Activated CD8-positive, alpha-beta T cell treated with anti-CD3 and anti-CD28 coated beads for 36 hours (primary cell): ENCODE measurements at places on chromosomes 5 and 9.

DNA sequence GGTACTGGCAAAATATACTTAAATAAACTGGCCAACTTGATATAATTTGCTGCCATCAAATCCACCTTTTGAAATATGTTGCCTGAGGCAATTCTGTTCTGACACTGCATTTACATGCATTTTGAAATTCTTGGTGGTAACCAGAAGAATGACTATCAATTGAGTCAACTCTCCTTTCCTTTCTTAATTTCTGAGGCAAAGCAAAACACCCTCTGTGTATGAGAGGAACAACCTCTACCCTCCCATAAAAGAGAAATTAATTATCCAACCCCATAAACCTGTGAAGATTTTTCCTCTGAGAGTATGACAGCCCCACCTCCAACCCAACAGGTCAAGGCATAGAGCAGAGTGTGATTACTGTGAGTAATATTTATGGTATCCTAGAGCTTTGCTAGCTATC is 286.8 kb downstream of the NR2F1-AS1 start:
- DNase-seq = no peak

DNA sequence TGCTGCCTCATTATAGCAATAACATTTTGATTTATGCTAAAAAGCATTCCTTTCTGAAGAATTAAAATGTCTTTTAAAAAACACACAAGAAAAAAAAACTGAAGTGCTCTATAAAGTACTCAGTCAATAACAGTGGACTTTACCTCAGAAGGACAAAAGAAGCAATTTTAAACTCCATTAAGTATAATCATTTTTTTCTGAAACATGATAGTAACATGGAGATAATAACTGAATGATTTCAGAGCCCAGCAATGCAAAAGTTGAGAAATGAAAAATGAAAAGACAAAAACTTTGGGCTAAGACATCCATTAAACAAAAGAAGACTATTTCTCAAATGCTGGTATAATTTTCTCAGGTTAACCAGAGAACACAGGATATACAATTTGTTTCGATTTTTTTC is 78.7 kb downstream of the RFX3 start:
- DNase-seq = no peak

- peak; percentile 27 for DNase-seq
These were observed 603 bp downstream of the PPIP5K2 start for GRCh38 chr5:103120607-103121200.

- DNase-seq = peak; percentile 55
These were observed 63.7 kb upstream of the PPP2CA start for GRCh38 chr5:134289509-134290113.

DNA sequence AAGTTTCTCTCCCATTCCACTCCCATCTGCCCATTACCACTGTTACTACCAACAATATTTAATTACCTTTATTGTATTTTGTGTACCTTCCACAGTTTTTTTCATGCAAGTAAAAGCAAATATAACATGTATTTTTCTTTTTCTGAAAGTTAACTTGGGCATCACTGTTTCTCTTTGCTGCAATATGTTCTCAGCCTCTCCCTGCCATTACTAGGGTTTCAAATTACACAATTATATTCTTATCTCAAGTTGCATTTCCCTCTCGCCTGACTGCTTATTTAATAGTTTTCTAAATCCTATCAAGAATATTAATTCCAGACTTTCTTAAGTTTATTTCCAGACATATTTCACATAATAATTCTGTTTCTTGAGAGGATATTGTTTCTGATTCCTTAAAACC is 46.9 kb upstream of the GAS1 start:
- no peak for DNase-seq

DNA sequence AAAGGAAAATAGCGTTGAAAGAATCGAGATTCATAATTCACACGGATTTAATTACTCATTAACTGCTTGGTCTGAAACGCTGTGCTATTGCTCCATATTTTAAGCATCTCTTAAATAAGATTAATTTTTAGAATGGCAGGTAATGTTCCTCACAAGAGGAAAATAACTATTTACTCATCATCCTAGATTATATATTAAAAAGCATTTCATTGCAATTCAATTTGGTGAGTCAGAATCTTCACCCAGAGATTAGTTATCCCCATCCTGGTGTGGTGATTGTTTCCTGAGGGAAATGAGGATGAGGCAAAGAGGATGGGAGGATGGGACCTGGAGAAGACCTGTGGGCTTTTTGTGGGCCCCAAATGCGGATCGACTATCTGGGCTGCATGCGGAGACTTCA is 145.5 kb upstream of the MAP1B start:
- no peak for DNase-seq

DNA sequence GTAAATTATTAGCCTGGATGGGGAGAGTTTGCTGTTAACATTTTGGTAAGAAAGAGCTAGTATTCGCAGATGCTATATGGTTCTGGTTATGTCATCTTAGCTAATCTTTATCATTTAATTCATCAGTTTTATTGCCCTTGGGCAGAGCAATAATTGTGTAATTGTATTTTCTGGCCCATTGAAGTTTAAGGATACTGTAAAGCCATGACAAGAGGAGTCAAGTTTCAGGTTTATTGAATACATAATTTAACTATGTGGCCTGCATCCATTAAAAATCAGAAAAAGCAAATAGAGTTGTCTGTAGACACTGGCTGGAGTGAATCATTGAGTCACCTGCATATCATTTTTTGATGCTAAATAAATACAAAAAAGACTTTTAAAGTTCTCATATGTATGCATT is 255.8 kb downstream of the PRELID2 start:
- DNase-seq = no peak

GRCh38 chr9:121700832-121701419 is 49.5 kb downstream of the DAB2IP start:
- DNase-seq = no peak

- no peak for DNase-seq
These were observed 139.4 kb downstream of the GAPVD1 start for GRCh38 chr9:125400725-125401716.

DNA sequence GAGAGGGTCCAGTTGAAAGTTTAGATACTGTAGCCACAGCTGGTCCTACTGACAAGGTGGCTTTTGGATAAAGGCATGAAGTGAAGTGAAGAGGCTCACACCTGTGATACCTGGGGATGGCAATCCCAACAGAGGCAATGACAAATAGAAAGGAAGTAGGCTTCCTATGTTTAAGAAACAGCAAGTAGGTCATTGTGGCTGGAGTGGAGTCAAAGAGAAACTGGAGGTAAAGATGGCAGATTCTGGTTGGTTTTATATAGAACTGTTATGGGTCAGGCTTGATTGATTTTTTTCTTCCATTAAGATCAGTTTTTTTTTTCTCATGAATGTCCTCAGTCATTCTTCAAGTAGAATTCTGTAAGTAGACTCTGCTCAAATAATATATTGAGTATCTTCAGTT is 79.5 kb downstream of the ANXA1 start:
- DNase-seq = no peak

- no peak for DNase-seq
These were observed 54.7 kb downstream of the PPIC start for GRCh38 chr5:122981846-122982245.

- no peak for DNase-seq
These were observed 42.2 kb upstream of the UGT3A2 start for GRCh38 chr5:36108758-36109460.

DNA sequence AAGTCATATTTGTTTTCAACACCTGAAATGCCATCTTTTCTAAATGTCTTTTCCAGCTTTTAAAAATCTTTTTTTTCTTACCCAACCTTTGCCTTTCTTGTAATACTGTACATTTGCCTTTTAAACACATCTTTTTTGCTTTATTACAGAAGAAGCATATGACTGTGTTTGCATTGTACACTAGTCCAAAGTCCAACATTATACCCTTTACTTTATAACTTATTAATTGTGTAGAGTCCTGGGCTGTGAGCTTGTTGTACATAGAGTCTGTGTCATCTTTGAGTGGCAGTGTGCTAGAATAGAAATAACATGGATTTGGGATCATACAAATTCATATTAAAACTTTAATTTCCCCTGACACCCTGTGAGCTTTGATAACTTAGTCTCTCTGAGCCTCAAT is 23.7 kb downstream of the CWC27 start:
- DNase-seq = no peak
